SK-N-SH (cell line): ENCODE measurements at places on chromosomes 4 and X. TPM values are rescaled to one million over a fixed set of nuclear protein-coding genes. Genes with fewer than 3 reads are reported as not detected.

The DMD gene
- polyA plus RNA-seq: 3.9 and 4.4 TPM in 2 replicates

The PARM1 gene
- not detected in 2 replicates for polyA plus RNA-seq

The SMR3B gene
- polyA plus RNA-seq: not detected in 2 replicates

The NEXMIF gene
- polyA plus RNA-seq: under 0.01 TPM in 1 of 2 replicates, not detected in the other

The GPM6B gene
- 0.71 and 1.2 TPM in 2 replicates for polyA plus RNA-seq

The MFSD8 gene
- polyA plus RNA-seq: 7.5 and 12.8 TPM in 2 replicates

The GNRHR gene
- polyA plus RNA-seq: 0.02 and 0.06 TPM in 2 replicates

DNA sequence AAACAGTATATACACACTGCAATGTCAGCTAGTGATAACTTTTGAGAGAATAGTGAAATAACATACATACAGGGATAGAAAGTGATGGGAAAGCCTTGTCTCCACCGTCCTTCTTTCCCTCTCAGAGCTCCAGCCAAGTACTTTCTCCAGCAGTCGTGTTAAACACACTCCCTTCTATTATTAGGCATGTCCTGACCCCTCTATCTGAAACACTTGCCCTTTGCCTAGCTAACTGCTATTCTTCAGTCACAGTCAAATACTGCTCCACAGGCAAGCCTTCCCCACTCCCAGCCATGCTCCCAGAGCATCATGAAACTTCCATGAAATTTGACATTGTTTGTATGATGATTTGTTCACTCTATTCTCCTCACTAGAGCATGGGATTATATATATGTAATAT is 291.1 kb downstream of the TRIML1 start:
- no peaks in the 10 kb centered on the region for H3K36me3 ChIP-seq
- H3K27ac ChIP-seq: peak overlapping the region; percentile 69
- peaks cover 6% of the 10 kb centered on the region; the same call in 1 of the 2 replicates for H3K4me1 ChIP-seq
- no peaks in the 10 kb centered on the region for H3K27me3 ChIP-seq
- no peak overlapping the region; the same call in 1 of the 2 replicates for H3K4me3 ChIP-seq

GRCh38 chr4:73872316-73873108 is 3.3 kb downstream of the CXCL1 start:
- H3K4me3 ChIP-seq: no peak overlapping the region
- peaks cover 41% of the 10 kb centered on the region for H3K27me3 ChIP-seq
- no peaks in the 10 kb centered on the region for H3K36me3 ChIP-seq
- no peak for DNase-seq

DNA sequence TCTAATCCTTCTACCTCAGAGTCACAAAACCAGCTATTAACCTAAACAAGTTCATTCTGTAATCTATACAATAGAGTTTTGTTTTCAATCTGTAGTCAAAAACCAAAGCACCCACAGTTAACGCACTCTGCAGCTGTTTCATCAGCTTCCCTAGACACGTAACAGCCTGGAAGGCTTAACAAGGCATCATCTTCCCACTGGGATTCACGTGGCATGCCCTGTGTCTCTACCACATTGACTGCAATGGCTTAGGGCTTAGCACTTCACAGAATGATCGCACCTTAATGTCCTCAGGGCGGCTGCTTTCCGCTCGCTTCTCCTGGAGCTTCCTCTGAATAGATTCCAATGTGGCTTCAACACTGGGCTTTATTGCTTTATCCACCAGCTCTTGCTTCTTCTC is 49.7 kb upstream of the NAP1L5 start:
- H3K4me3 ChIP-seq: no peak overlapping the region
- H3K27me3 ChIP-seq: no peaks in the 10 kb centered on the region
- no peaks in the 10 kb centered on the region; the same call in 1 of the 2 replicates for H3K4me1 ChIP-seq
- DNase-seq: no peak

GRCh38 chr4:186132577-186133242 is 28.2 kb downstream of the FAM149A start:
- no peaks in the 10 kb centered on the region for H3K36me3 ChIP-seq
- H3K4me1 ChIP-seq: no peaks in the 10 kb centered on the region
- H3K27ac ChIP-seq: no peak overlapping the region

DNA sequence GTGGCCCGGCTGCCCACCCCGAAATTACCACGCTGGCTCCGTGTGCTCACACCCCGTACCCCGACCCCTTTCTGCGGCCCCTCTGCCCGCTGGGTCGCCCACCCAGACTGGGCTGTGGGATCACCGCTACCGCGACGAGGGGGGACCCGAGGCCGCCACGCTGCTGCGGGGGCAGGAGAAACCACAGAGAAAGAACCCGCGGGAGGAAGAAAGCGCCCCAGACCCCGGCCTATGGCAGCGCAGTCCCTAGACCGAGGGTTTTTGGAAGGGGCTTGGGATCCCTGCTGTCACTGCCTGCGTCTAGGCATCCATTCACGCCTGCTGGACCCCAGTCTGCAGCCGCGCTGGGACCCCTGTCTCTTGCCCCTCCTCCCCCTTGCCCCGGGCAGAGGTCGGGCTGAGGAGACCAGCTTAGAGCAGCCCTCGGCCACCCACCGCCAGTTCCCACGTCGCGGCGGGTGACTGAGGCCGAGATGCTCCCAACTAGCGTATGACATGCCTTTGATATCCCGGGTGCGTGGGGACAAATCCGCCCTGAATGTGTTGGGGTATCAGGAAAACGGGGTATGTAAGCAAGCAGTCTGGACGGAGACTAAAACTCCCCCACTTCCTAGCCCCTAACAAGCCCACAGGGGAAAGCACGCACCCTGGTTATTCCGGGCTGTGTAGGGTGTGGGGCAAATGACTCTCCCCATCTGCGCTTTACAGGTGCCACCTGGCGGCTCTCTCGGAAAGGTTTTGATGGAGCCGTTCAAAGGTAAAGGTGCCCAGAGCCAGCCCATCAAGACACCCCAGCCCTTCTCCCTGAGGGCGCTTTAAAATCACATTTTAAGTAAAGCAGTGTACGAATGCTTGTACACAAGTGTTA is 862 bp upstream of the INPP4B start:
- H3K27me3 ChIP-seq: peaks cover 26% of the 10 kb centered on the region
- H3K36me3 ChIP-seq: no peaks in the 10 kb centered on the region
- peak overlapping the region; percentile 64 for H3K4me3 ChIP-seq

GRCh38 chrX:40088803-40089540 is 8.8 kb downstream of the BCOR start:
- H3K36me3 ChIP-seq: no peaks in the 10 kb centered on the region
- peaks cover 3% of the 10 kb centered on the region; the same call in 1 of the 2 replicates for H3K27me3 ChIP-seq
- H3K27ac ChIP-seq: peak overlapping the region; percentile 20
- peaks cover 19% of the 10 kb centered on the region; the same call in 1 of the 2 replicates for H3K4me1 ChIP-seq
- H3K4me3 ChIP-seq: no peak overlapping the region
- DNase-seq: no peak

- H3K4me1 ChIP-seq: peaks cover 3% of the 10 kb centered on the region; the same call in 1 of the 2 replicates
- no peak overlapping the region for H3K27ac ChIP-seq
- no peak overlapping the region for H3K4me3 ChIP-seq
- no peaks in the 10 kb centered on the region; the same call in 1 of the 2 replicates for H3K27me3 ChIP-seq
- no peak for DNase-seq
- no peaks in the 10 kb centered on the region for H3K36me3 ChIP-seq
Observed at GRCh38 chrX:48523682-48524081, 2.1 kb downstream of the EBP start.

GRCh38 chr4:147488556-147488955 is 7.7 kb downstream of the EDNRA start:
- no peaks in the 10 kb centered on the region for H3K27me3 ChIP-seq
- H3K27ac ChIP-seq: no peak overlapping the region
- H3K36me3 ChIP-seq: no peaks in the 10 kb centered on the region
- DNase-seq: no peak
- H3K4me3 ChIP-seq: no peak overlapping the region
- peaks cover 16% of the 10 kb centered on the region; the same call in 1 of the 2 replicates for H3K4me1 ChIP-seq

- no peak for DNase-seq
- H3K27ac ChIP-seq: no peak overlapping the region
- H3K27me3 ChIP-seq: no peaks in the 10 kb centered on the region
- H3K4me3 ChIP-seq: no peak overlapping the region
- H3K4me1 ChIP-seq: peaks cover 35% of the 10 kb centered on the region
Observed at GRCh38 chr4:83852085-83852451, 316.2 kb downstream of the GPAT3 start.

- H3K4me3 ChIP-seq: no peak overlapping the region
- no peaks in the 10 kb centered on the region for H3K27me3 ChIP-seq
- H3K36me3 ChIP-seq: peaks cover 52% of the 10 kb centered on the region
- H3K4me1 ChIP-seq: no peaks in the 10 kb centered on the region
- DNase-seq: no peak
Observed at GRCh38 chr4:4270529-4270928, 19.4 kb downstream of the LYAR start.

- no peaks in the 10 kb centered on the region for H3K36me3 ChIP-seq
- H3K27me3 ChIP-seq: no peaks in the 10 kb centered on the region
- no peak overlapping the region for H3K4me3 ChIP-seq
- DNase-seq: no peak
- peaks cover 6% of the 10 kb centered on the region; the same call in 1 of the 2 replicates for H3K4me1 ChIP-seq
Observed at GRCh38 chr4:123940604-123941003, 544.0 kb downstream of the SPRY1 start.

DNA sequence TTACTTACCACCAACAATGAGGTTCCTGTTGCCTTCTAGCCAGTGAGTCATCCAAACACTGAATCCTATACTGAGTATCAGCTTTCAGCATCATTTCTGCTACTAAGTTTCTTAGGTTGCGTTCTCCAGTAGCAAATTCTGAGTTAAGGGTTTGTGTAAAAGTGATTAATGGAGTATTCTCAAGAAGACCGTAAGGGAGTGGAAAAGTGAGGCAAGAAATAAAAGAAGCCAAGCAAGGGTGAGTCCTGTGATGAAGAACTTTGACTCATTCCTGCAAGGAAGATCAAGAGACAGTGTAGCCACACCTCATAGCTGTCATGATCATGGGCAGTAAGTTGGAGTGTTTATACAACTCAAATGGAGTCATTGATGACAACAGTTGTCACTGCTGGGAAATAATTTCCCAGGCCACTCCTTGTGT is 446.2 kb downstream of the RAPGEF2 start:
- no peak overlapping the region for H3K4me3 ChIP-seq
- H3K4me1 ChIP-seq: no peaks in the 10 kb centered on the region
- no peaks in the 10 kb centered on the region for H3K27me3 ChIP-seq
- H3K27ac ChIP-seq: no peak overlapping the region

- H3K4me1 ChIP-seq: peaks cover 2% of the 10 kb centered on the region; the same call in 1 of the 2 replicates
- H3K27ac ChIP-seq: no peak overlapping the region
- H3K36me3 ChIP-seq: no peaks in the 10 kb centered on the region
- DNase-seq: peak; percentile 22
Observed at GRCh38 chrX:19513383-19513782, 1.9 kb downstream of the MAP3K15 start.

GRCh38 chr4:55819634-55820033 is at the start of gene EXOC1L:
Gene EXOC1L, plus strand, starts transcription at chr4:55819790. Its CDS starts 237 bp downstream, at chr4:55820027.
- DNase-seq: peak; percentile 75
- H3K27ac ChIP-seq: no peak within 1 kb of the TSS
- peak within 1 kb of the TSS; percentile 42 for H3K4me3 ChIP-seq
- no peaks in the 10 kb centered on the region for H3K4me1 ChIP-seq

DNA sequence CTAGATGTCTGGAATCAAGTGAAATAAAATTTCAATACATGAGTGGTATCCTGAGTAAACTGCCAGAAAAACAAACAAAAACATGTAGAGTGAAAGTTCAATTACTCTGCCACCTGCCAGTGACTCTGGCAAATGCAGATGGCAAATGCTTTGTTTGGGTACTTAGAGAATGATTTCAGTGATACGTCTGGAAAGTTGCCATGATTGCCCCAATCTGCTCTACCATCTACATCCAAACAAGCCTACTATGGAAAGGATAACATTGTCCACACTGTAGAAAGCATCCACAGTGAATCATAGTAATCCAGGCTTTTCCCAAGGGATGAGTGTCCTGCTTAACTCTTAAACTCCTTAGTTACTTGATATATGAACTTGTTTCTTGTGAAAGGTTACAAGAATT is 3.4 kb downstream of the SPATA4 start:
- no peak overlapping the region for H3K4me3 ChIP-seq
- H3K4me1 ChIP-seq: peaks cover 12% of the 10 kb centered on the region; the same call in 1 of the 2 replicates
- no peaks in the 10 kb centered on the region for H3K27me3 ChIP-seq
- no peaks in the 10 kb centered on the region for H3K36me3 ChIP-seq

GRCh38 chr4:143076723-143077122 is 108.0 kb upstream of the USP38 start:
- no peaks in the 10 kb centered on the region for H3K36me3 ChIP-seq
- no peak overlapping the region for H3K4me3 ChIP-seq
- DNase-seq: no peak

DNA sequence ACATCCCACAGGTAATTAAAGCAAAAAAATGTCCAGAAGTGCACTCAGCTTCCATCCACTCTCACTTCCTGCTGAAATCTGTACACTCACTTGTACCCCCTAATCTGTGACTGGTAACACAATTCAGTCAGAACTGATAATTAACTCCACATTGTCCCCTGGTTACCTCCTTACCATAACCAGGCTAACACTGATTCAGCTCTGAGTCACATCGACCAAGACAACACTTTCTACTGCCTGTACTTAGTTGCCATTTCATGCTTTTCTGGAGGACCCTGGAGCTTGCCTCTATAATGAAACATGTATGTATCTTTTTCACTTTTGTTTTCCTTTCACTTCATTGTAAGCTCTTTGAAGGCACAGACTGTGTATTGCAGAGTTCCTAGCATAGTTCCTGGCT is 130.9 kb upstream of the GABRG1 start:
- H3K27ac ChIP-seq: no peak overlapping the region
- H3K27me3 ChIP-seq: no peaks in the 10 kb centered on the region
- peaks cover 3% of the 10 kb centered on the region; the same call in 1 of the 2 replicates for H3K4me1 ChIP-seq
- DNase-seq: no peak
- H3K36me3 ChIP-seq: no peaks in the 10 kb centered on the region
- no peak overlapping the region for H3K4me3 ChIP-seq

- no peaks in the 10 kb centered on the region for H3K27me3 ChIP-seq
- no peaks in the 10 kb centered on the region for H3K36me3 ChIP-seq
- no peak for DNase-seq
Observed at GRCh38 chr4:159010563-159011260, 92.2 kb upstream of the RAPGEF2 start.

- H3K27ac ChIP-seq: no peak overlapping the region
- H3K27me3 ChIP-seq: no peaks in the 10 kb centered on the region
- H3K36me3 ChIP-seq: no peaks in the 10 kb centered on the region
Observed at GRCh38 chr4:172141025-172141424, 327.8 kb downstream of the GALNTL6 start.

GRCh38 chrX:154376774-154377173 is 2.3 kb upstream of the EMD start:
- no peaks in the 10 kb centered on the region for H3K4me1 ChIP-seq
- H3K4me3 ChIP-seq: no peak overlapping the region
- DNase-seq: no peak
- H3K36me3 ChIP-seq: no peaks in the 10 kb centered on the region
- H3K27me3 ChIP-seq: no peaks in the 10 kb centered on the region; the same call in 1 of the 2 replicates

GRCh38 chrX:71533851-71534561 is 1.1 kb downstream of the OGT start:
- peak; percentile 42 for DNase-seq
- H3K27ac ChIP-seq: peak overlapping the region; percentile 80
- peaks cover 14% of the 10 kb centered on the region; the same call in 1 of the 2 replicates for H3K27me3 ChIP-seq
- peaks cover 8% of the 10 kb centered on the region for H3K4me1 ChIP-seq

DNA sequence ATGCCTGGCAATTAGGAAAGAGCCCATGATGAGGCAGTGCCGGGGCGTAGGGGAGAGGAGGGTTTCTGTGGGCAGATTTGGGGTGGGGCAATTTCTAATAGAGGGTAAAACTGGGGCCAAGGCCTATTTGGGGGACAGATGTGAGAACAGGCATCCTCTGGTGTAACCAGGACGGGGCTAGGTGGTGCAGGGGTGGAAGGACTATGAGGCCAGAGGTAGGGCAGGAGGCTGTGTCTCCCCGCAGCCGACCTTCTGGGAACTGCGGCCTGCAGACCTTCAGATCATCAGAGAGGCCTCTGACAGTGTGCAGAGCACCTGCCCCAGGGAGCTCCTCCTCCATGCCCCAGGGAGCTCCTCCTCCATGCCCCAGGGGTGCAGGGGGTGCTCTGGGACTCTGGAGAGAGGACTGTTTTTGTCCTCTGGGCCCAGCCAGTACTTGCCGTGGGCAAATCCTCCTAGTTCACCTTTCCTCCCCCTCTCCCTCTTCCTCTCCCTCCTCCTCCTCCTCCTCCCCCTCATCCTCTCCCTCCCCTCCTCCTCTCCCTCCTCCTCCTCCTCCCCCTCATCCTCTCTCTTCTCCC is 101.9 kb downstream of the SORCS2 start:
- no peak for DNase-seq
- no peak overlapping the region for H3K4me3 ChIP-seq
- no peak overlapping the region for H3K27ac ChIP-seq
